Kidney tubule cell (primary cell): ENCODE measurements at places on chromosomes 16 and 17.
A peak's percentile ranks its signal among the peaks of the same experiment; 100 is the strongest.

DNA sequence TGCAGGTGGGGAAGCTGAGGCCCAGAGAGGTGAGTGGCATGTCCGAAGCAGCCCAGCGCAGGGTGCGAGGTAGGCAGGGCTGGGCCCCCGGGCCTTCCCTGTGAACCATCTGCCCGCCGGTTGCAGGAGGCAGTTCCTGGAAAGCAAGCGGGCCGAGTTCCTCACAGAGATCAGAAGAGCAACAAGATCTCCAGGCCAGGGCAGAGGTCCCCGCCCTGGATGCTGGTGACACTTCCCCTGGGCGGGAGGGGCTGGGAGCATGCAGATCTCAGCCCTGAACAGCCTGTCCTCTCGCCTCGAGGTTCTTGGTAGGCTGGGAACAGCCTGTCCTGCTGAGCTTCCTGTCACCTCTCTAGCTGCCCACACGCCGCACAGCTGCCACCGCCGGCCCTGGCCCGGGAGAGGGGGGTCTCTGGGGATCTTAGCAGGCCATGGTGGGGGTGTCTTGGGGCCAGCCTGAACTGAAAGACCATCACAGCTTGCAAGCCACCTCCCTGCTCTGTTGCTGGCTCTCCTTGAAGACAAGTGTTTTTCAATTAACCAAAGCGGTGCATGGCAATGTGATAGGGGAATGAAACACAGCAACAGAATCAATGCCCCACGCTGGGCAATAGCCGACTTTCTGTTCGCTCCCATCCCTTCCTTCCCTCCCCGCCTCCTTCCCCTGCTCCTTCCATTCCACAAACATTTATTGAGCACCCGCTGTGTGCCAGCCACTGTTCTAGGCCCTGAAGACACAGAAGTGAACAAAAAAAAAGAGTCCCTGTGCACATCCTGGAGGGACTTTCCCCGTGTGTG is 31.7 kb downstream of the SOCS1 start:
- no peak for DNase-seq

- peak; percentile 95 for DNase-seq
Measured at GRCh38 chr17:1787301-1787902, 25.5 kb downstream of the SERPINF1 start.

DNA sequence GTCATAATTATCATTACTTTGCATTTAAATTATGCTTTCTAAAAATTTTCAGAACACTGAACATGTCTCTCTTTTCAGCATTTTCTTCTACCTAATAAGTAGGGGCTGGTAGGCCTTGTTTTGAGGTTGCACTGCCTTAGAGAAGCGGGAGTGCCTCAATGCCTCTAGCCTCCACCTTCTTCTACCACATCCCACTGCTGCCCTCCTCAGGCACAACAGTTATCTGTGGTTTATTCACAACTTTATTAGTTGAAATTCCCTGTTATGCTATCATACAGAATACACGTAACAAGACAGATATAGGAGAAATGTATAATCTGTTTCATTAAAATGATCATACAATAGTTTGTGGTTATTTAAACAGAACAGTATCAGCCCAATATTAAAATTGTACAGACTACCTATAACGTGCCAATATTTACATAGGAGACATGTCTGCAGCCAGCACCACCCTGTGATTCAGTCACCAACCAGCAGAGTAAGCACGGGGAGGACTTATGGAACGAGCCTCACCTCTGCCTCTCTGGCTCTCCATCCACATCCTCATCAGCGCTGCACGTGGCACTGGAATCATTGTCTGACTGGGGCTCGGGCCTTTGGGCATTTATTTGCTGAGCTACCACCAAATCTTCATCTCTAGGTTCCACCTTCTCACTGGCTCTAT is 101.2 kb downstream of the TTC19 start:
- no peak for DNase-seq

DNA sequence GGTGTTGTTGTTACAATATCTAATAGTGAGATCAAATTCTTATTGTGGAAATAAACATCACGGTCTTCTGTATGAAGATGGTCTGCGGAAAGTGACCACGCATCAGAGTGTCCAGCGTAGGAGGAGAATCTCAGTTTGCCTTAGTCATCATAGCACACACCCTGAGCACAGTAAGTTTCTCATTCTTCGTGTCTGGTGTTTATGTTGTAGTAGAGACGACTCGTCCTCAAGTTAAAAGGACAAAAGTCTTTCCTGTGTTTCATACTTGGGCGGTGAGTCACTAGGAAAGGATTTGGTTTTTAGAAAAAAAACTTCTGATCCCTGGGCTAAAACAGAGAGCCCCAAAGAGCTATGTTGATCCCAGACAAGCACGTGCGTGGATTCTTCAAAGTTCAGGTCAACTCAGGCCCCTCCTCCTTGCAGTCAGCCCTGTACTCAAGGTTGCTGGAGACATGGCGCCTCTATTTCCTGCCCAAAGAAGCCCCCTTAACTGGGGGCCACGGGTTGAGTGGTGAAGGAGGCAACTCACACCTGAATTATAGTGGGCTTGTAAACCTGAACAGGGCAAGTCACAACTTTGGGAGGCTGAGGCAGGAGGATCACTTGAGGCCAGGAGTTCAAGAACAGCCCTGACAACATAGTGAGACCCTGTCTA is 170.4 kb downstream of the ZFHX3 start:
- peak; percentile 89 for DNase-seq
